ENCODE measurements at places on chromosomes 7 and 10.

- DNase-seq = no peak
Measured at GRCh38 chr10:101783736-101784118, 481 bp upstream of the NPM3 start.

- no peak for DNase-seq
Measured at GRCh38 chr7:74604326-74605020, 53.0 kb upstream of the GTF2I start.

DNA sequence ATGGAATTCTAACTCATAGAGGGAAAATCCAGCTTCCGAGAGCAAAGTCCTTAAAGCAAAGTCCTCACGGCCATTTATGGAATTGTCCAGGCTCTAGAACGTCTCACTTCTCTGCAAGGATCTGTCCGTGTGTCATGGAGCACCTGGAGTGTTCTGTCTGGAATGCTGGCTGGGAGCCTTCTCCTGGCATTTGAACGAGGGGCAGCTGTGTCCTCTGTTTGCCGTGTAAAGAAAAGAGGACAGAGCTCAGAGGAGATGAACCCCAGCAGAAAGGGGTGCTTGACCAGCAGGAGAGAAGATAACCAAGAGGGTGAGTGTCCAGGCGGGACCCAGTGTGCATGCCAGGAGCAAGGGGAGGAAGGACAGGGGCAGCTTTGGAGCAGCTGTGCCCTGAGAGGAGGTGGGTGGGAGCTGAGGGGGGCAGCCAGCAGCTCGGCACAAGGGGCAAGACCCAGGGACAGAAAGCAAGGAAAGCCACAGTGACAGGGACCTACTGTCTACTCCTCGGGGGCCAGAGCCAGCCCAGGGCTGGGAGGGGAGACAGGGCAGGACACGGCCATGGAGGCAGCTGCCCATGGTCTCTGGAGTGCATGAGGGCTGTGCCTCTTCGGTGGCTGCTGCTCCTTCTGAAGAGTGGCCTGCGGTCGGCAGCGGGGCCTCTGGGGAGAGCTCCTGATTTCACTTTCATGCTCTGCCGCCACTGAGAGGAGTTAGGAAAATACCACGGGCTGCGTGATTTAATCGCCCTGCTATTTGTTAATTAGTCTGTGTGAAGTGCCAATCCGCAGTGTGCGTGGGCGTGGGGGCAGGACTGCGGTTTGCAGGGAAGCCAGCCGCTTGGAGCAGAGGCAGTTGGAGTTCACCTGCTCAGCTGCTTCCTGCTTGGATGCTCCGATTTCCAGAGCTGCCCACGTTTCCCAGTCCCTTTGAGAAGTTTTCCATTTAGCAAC, 149.3 kb upstream of the SHH start:
- peak; percentile 9 for DNase-seq

DNA sequence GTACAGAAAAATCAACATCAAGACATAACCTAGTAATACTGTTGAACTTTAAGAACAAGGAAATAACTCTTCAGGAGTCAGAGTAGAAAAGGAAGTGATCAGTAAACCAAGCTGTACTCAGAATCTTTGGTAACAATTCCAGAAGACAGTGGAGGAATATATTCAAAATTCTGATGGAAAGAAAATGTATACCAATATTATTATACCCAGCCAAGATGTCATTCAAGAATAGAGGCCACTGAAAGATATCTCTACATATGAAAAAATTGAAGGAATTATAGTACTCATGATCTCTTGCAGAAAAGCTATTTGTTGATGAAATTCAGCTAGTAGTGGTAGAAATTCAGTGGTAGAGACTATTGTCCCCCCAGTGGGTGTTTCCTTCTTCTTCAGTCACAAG, 182.6 kb upstream of the ZMIZ1 start:
- DNase-seq = no peak

- no peak for DNase-seq
Measured at GRCh38 chr10:13272164-13272571, 27.7 kb downstream of the PHYH start.

DNA sequence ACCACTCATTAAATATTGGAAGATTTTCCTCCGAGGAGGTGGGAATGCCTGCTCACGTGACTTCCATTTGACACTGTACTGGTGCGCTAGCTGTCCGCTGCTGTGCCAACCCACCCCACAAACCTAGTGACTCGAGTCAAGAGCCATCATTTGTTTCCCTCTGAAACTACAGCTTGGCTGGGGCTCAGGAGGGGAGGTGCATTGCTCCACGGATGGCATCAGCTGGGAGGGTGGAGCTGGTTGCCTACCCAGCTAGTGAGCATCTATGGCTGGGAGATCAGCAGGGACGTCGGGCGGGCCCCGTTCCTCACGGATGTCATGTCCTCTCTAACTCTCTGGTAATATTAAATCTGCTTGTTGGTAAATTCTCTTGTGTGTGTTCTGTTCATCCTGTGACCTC, 9.5 kb upstream of the FOXL3 start:
- no peak for DNase-seq

- no peak for DNase-seq
Measured at GRCh38 chr7:132049462-132050304, 493.3 kb upstream of the PODXL start.

DNA sequence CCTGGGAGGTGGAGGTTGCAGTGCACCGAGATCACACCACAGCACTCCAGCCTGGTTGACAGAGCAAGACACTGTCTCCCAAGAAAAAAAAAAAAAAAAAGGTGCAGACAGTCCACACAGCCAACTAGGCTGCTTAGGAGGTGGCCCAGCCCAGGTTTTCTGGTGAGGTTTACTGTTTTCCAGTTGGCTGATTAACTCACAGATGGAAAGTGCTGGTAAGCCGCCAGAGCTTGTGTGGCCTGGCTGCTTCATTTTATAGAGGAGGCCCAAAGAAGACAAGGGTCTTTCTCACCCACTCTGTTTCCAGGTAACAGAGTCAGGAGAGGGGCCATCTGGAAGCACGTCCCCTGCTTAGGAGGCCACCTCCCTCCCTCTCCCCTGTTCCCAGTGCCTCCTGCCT, 6.2 kb downstream of the RHBDD2 start:
- no peak for DNase-seq

DNA sequence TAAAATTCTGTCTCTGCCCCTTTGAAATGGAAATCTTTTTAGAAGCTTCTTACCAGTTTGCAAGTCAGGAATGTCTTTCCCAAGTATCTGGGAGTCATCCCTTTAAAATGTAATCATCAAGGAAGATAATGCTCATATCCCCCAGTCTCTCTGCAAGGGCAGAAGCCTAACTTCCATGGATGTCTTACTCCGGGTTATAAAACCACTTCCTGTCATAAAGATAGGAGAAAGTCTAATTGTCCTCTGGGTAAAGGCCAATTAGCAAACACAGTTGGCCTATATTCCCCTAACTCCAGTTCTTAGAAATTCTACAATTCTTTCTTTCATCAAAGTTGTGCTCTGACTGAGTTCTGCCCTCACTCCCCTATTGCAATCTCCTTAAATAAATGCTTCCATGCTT, 1631.5 kb upstream of the LRRTM3 start:
- DNase-seq = no peak

GRCh38 chr10:60704471-60704870, 73.8 kb upstream of the CDK1 start:
- no peak for DNase-seq

GRCh38 chr10:12543589-12543988, 194.2 kb downstream of the CAMK1D start:
- DNase-seq = no peak

DNA sequence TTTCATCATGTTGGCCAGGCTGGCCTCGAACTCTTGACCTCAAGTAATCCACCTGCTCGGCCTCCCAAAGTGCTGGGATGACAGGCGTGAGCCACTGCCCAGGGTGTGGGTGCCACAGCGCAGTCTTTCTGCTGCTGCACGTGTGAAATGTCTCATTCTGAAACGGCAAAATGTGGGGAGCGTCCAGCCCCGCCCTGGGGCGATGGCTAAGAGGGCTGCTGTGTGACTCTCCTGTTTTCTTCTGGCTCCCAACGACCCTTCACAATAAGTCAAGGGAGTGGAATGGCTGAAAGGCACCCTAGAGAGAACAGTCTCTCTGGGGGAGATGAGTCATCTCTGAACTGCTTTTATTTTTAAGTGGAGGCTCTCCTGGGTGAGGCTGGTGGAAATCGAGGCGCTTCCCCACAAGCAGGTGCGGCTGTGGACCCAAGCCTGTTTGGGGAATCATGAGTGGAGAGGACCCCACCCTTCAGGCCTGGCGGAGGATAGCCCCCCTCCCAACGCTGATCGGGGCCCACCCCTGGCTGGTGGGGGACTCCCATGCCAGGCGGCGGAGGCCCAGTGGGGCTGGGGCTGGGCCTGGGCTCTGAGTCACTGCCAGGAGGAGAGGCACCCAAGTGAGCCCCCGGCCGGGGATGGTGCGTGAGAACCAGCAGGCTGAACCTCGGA, 18.0 kb downstream of the ADAP1 start:
- peak; percentile 71 for DNase-seq

- no peak for DNase-seq
Measured at GRCh38 chr10:47297866-47298540, 2.0 kb upstream of the GDF10 start.

GRCh38 chr10:88389456-88389855, 193.7 kb downstream of the RNLS start:
- DNase-seq = no peak

DNA sequence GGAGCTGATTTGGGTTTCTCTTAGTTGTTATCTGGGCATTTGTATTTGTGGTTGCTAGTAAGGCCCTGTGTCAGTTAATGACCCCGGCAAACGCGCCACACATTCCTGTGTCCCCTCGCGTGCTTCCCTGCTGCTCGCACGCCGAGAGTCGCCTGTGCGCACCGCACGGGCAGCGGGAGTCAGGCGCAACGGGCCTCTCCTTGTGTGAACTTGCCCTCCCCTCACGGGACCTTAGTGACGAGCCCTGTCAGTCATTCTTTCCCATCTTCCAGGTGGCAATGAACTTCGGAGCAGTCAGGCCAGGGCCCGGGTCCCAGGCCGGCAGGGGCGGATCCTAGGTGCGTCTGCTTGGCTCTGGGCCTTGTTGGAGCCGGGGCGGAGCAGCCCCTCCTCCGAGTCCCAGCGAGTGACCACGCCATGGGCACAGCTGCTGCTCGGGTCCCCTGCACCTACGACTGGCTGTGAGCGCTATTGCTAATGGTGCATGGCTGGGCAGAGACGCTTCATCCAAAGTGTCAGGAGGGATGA, 12.4 kb upstream of the PRKAR1B start:
- no peak for DNase-seq

DNA sequence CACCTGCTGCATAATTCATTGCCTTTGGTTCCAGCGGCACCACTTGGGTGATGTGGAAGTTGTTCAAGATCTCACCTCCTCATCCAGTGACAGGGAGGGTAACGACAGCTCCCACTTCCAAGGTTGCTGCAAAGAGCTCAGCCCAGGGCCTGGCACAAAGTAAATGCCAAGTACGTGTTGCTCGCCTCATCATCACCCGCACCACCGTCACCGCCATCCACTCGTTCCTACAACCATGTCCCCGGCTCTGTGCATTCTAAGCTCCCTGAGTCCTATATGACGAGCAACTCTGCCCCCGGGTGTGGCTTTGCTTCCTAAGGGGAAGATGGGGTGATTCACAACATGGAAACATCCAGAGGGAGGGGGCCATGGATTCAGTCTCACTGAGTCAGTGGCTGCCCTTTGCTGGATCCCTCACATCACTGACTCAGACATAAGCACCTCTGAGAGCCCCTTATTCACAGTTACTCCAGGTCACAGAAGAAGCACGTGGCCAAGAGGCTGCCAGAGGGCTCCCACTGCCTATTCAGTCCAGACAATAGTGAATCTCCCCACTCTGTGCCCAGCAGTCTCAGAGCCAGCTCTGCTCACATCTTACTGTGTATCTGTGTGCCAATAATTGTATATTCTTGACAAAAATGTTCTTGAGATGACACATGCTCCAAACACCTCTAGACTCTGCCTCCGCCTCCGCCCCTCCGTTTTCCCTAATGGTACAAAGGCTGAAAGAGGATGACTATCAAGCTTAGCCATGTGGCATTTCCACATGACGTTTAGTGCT, 159.1 kb downstream of the GFRA1 start:
- DNase-seq = no peak
